Activated CD8-positive, alpha-beta memory T cell treated with anti-CD3 and anti-CD28 coated beads for 4 hours (primary cell): ENCODE measurements at places on chromosomes 12 and 14.

DNA sequence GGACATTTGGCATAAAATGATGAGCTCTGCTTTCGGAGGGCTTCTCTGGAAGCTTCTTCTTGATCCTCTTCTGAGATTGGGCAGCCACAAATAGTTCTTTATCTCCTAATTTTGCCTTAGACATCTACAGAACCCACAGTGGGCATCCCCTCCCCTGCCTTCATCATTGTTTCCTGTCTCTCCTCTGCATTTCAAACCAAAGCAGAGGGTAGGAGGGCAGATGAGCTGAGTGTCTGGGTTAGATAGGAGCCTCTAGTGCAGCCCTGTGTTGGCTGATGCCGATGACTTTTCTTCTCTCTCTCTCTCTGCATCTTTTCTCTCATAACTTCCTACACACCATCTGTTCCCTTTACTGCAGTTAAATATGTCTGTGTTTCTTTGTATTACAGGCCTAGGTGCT lies 8.5 kb upstream of the IL26 start:
- DNase-seq = no peak

DNA sequence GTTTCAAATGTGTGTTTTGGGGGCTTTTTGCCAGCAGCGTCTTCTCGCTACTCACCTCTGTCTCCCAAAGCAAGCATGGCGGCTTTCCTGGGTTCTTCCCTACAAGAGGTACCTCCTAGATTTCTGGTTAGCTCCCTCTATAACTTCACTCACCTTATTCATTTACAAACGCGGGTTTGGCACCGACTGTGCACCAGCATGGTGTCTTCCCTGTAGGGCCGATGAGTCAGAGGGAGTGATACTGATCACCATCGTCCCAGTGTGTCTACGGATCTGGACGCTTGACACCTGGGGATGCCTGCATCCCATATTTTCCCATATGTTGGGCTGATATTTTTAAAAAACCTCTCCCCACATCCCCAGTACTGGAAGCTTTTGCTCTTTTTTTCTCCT lies 8.0 kb upstream of the SERPINA12 start:
- no peak for DNase-seq

- no peak for DNase-seq
Observed at GRCh38 chr14:65096323-65097089, 5.8 kb downstream of the MAX start.

- no peak for DNase-seq
Observed at GRCh38 chr12:13342971-13343370, 146.4 kb downstream of the EMP1 start.

DNA sequence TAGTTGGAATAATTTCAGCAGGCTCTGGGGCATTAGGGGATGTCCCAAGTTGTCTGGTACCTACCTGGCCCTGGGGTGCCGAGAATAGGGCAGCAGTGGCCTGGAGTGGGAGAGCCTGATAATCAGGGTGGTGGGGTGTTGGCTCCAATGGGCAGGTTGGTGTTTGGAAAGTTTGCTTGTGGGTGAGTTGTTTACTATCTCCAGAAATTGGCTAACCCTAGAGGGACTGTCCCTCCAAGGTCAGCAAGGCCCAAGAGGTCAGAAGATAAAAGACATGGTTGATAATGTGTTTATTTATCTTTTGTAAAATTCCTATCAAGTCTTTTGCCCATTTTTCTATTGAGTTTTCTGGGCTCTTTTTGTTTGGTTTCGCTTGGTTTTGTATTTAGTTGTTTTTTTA lies 105.1 kb downstream of the KICS2 start:
- DNase-seq = no peak

- DNase-seq = no peak
Observed at GRCh38 chr12:82880442-82880901, 193.8 kb downstream of the TMTC2 start.

- DNase-seq = no peak
Observed at GRCh38 chr14:98154254-98154653, 1117.7 kb downstream of the BCL11B start.

- DNase-seq = no peak
Observed at GRCh38 chr12:100733817-100734593, 60.6 kb upstream of the ANO4 start.

DNA sequence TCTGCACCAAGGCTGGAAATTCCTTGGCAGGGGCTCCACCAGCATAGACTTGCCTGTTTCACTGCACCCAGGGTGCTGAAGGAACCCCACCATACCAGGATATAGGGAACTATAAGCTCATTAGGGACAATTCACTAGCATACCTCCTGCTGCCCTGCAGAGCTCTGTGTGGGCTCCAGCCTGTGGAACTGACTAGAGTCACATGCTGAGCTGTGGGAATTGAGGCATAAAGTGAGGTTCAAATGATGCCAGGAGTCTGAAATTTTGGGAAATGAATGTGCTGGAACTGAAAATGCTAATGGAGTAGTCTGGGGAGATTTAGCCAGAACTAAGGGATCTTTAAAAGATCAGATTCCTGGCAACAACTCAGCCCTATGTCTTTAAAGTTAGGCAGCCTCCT lies 7.3 kb upstream of the EMP1 start:
- no peak for DNase-seq

GRCh38 chr14:57889245-57889644 lies 23.4 kb upstream of the SLC35F4 start:
- DNase-seq = no peak

GRCh38 chr14:76781648-76782051 lies 20.4 kb downstream of the VASH1 start:
- no peak for DNase-seq

GRCh38 chr12:93723568-93723930 lies 46.4 kb downstream of the CRADD start:
- DNase-seq = no peak

GRCh38 chr12:132812631-132813305 lies 15.9 kb downstream of the GOLGA3 start:
- DNase-seq = no peak

- DNase-seq = no peak
Observed at GRCh38 chr12:95411057-95411456, 62.9 kb upstream of the METAP2 start.

DNA sequence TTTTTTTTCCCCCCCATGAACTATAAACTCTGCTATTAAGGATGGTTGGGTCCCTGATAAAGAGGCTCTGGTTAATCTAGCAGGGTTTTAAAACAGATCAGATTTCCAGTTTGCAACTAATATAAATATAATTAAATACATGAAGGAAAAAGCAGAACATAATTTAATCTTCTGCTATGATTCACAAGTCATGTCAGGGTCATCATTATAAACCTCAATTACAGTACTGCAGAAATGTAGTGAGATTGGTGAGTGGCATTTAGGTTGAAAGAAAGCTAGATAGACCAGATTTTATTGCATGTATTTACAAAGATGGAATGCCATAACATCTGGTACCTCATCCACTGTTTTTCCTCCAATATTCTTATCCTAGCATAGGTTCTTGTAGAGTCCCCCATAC lies 14.5 kb upstream of the RASSF8 start:
- no peak for DNase-seq

DNA sequence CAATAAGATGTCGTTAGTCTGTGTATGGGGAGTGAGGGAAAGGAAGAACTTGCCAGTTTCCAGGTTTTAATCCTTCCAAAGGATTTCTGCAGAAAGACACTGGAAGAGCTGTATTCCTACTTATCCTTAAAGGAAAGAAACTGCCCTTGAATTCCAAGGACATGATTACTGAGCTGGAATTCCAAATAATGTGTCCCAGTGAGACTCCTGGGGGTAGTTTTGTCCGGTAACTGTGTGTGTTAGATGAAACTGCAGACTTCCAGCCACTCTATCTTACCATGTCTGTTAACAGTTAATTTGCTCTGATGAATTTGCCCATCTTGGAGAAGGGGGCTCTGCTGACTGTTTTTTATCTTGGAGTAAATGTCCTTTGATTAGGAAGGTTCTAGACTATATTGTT lies 33.0 kb downstream of the CKB start:
- no peak for DNase-seq

DNA sequence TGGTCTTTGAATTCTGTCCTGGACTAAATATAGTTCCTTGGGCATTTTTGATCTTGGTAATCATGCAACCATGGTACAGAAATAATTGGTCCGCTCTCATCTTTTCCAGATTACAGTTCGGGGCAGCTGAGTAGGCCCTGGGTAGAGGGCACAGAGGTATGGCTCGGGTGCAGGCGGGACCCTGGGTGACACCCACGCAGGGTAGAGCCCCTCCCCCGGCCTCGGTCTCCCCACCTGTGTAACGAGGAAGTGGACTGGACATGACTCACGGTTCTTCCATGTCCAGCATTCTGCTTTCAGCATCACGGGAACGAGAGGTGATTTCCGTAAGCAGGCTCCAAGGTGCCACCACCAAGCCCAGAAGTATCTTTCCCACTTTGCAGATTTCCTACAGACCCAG lies 91.0 kb upstream of the DIO3 start:
- DNase-seq = no peak

DNA sequence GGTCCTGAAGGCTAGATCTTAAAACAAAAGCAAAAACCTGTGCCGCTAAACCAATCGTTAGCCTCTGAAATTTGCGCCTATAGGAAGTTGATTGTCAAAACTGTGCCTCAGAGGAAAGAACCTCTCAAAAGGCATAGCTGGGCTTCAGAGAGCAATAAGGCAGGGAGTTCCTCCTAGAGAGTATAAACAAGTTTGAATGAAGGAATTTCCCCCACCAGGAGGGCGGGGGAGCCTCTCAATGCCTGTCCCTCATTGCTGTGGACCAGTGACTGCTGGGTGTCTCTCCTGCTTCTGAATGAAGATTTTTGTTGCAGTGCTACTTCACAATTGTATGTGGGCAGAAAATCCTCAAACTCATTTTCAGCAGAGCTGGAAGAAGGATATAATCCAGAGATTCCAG lies 88.6 kb downstream of the KCNK10 start:
- DNase-seq = no peak

DNA sequence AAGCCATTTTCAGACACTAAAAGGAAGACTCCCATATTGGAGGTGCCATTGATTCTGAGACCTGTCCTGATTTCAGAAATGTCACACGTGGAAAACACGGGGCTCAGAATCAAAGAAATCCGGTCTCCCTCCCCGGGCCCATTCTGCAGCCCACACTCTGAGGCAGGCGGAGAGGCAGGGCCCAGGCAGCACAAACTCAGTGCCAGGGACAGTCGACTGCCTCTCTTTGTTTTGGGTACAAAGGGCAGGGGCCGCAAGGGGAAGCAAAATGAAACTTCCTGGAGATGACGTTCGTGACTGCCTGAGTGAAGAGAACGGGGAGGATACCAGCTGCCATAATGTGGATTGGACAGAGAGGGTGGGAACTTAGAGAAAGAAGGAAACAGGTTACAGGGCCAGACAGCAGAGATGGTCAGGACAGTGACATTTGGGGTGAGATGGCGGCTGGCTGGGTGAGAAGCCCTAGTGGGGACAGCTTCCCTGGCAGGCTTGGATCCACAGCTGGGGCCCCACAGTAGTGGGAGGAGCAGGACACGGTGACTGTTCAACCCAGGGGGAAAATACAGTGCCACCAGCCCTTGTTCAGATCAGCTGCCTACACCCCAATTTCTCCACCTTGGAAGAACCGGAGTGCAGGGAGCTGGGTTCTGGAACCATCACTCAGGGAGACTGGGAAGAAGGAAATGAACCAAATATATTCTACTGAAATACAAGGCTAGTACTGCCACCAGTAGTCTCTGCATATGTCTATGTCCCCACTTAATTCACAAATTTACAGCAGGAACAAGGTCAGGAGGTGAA lies 8.1 kb downstream of the GAPDH start:
- no peak for DNase-seq

DNA sequence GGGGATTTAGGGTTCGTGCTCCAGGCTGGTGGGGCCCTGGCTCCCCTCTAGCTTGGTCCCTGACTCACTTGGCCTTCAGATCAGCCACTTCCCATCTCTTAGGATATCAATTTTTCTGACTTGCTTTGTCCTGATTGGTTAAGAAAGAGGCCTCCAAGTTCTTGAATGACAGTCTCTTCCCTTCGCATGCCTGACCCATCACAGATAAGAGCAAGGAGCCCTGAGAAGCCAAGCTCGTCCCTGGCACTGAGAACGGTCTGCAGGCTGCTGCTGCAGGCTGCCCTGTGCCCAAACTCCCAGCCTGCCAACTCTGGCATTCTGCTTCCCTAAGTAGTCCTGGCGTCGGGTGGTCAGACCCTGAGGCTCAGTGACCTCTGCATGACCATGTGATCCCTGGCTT lies 794 bp upstream of the LRTM2 start:
- DNase-seq = no peak

DNA sequence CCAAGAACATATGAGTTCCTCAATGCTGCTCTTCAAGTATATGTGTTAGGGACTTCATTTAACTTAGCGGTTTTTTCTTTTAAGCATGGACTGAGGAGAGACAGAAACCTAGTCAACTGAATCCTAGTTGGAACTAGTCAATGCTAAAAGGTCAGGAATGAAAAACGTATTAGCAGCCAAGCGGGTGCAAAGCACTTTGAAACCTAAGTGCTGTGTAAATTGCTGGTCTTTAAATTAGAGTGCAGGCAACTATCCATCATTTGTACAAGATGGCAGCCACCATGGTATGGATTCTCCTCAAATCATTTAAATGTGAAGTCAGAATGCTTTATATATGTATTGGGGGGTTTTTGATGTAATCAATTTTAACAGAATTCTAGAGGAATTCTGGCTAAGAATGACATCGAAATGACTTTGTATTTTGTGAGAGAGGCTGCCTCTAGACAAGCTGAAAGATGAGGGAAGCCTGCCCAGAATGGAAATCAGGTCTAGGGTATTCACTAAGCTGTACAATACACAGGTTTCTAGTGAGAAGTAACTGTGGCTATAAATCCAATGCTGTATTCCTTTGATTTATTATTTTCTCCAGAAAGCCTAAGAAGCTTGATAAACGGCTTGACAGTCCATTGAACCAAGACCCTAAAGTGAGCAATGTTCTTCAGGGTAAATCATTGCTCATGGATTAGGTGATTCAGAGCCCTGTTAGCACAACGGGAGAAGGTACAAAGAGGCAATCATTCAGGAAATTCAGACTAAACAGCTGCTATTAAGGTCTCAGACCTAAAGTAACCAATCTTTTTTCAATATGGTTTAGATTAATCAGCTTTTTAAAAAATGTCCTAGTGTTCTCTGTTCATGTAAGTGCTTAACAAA lies 198.8 kb downstream of the ANO2 start:
- no peak for DNase-seq

DNA sequence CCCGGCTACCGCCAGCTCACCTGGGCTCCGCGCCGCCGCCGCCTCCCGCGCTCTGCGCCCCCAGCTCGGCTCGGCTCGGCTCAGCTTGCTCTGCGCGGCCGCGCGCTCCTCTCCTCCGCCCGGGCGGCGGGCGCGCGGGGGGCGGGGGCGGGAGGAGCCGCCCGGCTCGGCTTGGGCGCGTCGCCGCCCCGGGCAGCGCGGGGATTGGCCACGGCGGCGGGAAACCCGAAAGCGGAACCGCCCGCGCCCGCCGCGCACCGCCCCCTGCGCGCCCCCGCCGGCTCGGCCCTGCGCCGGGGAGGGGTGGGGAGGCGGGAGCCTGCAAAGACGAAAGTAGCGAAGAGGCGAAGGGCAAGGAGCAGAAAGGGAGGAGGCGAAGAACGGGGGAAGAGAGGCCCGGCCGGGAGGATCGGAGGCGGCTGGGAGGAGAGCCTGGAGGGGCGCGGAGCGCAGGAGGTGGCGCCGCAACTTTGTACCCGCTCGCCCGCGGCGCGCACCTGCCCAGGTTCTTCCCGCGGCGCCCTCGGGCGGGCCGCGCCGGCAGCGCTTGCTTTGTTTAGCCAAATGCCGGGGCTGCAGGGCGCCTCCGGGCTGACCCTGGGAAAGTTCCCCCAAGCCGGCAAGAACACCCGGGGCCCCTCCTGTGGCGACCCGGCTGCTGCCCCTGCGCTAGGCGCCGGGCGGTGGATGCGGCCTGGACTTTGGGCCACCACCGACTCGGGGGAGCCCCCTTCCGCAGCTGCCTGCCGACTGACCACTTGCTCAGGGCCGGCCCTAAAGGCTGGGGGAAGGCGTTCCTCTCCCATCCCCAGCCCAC lies at the start of gene CAMKK2:
Gene CAMKK2, minus strand, starts transcription at position 92 of the 817 bp plus-strand sequence. CDS start 22,183 bp downstream, outside the sequence.
- DNase-seq = peak; percentile 72

GRCh38 chr12:52771088-52771487 lies 6.1 kb downstream of the KRT76 start:
- DNase-seq = no peak
